ENCODE measurements at places on chromosomes 12 and 14. TPM values are rescaled to one million over a fixed set of nuclear protein-coding genes. Genes with fewer than 3 reads are reported as not detected.

PRH2 gene
- total RNA-seq = 0.88 TPM

LMNTD1 gene
- total RNA-seq = 3.0 TPM

IRAK3 gene
- 11.4 TPM for total RNA-seq

PTGER2 gene
- total RNA-seq = 2.4 TPM

SERPINA9 gene
- total RNA-seq = not detected

KERA gene
- total RNA-seq = 1.3 TPM

TMTC1 gene
- 87.6 TPM for total RNA-seq

LRCOL1 gene
- total RNA-seq = not detected

DNA sequence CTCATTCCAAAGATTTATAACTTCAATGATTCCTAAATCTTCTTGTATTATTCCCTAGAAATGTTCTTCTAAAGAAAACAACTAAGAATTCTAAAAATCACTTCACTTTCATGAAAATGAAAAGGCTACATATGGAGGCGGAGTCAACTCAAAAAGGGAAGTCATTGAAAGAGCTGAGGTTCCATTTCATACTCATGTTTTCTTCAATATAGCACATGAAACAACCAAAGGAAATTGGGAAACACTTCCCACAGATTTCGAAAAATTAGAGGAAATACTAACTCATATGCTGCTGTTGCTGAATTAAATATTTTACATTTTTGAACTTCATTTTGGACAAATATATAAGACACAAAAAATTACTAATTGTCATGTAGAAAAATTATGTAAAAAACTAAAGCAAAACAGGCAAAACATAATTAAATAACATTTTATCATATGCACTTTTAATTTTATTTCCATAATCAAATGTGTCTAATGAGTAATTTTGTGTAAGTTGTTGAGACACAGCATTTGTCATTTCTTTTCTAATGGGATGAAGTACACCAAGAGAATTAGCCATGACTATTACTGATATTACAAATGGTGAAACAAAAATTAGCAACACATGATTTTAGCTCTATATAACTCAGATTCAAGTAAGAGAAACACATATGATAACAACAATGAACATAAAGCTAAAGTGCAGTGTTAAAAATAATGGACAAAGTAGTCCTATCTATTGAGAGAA is at the start of gene CD163:
Gene CD163, minus strand, starts transcription at position 92 of the 730 bp plus-strand sequence. Its CDS starts 87 bp downstream, at position 5.
- H3K4me1 ChIP-seq = no peaks in the 10 kb centered on the region
- no peak within 1 kb of the TSS for H3K4me3 ChIP-seq
- H3K27ac ChIP-seq = no peak within 1 kb of the TSS
- H3K27me3 ChIP-seq = no peaks in the 10 kb centered on the region
- no peak for DNase-seq

DNA sequence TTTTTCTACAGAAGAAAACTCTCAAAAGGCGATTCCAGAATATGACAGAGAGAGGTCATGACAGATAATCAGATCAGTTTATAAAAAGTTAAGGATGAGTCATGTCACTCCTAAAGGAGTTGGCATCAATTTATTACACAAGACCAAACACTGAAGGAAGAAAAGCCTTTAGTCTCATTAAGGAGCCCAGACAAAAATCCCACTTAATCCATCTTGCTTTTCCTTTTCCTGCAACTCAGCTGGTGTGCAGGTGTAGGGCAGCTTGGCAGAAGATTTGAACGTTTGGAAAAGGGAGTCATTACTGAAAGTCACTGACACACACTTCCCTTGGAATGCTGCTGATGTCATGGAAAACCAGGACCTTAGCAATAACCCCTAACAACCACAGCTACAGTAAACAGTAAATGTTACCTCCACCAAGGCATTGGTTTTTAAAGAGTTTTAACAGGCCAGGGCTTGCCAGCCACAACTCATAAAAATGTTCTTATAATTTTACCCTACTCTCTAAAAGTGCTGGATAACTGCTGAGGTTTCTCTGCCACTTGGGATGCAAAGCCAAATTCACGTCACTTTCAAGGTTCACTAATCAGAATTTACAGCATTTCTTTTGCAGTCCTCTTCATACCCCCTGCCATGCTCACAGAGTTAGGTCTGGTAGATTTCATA is 320.6 kb downstream of the RAD51B start:
- DNase-seq = peak; percentile 46
- H3K27me3 ChIP-seq = no peaks in the 10 kb centered on the region
- no peak overlapping the region for H3K4me3 ChIP-seq
- H3K4me1 ChIP-seq = peaks cover 17% of the 10 kb centered on the region
- no peaks in the 10 kb centered on the region for H3K36me3 ChIP-seq

GRCh38 chr12:113082486-113083148 is 26.1 kb downstream of the DTX1 start:
- H3K36me3 ChIP-seq = peaks cover 74% of the 10 kb centered on the region
- no peak for DNase-seq
- H3K27me3 ChIP-seq = no peaks in the 10 kb centered on the region
- H3K4me1 ChIP-seq = no peaks in the 10 kb centered on the region

DNA sequence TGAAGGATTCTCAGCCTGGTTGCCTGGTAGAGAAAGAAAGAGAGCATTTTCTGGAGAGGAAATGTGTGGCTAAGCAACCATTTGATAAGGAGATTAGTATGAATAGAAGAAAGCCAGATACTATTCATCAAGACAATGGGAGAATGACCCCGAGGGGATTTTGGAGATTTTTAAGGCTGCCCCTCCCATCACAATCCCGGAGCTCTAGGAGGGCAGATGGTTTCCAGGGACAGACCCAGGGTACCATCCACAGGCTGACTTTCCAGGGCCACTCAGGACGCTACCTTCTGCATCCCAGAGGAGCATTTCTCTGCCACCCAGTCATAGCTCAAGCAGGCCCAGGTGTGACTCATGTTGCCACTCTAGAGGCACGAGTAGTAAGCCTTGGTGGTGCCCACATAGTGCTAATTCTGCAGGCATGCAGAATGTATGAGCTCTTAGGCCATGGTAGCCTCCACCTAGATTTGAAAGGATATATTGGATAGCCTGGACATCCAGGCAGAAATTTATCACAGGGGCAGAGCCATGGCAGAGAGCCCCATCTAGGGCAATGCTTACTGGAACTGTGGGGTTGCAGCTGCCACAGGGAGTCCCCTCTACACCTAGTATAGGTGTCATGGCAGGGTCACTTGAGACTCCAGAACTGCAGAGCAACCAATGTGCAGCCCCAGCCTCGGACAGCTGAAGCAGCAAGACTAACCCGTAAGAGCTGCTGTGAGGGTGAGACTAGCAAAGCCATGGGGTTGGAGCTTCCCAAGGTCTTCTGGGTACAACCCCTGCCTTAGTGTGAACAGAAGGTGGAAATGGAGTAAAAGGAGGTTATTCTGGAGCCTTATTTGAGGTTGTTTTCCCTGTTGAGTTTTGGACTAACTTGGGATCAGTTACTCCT is 366.0 kb downstream of the ZFP36L1 start:
- no peak overlapping the region for H3K4me3 ChIP-seq
- H3K4me1 ChIP-seq = no peaks in the 10 kb centered on the region

DNA sequence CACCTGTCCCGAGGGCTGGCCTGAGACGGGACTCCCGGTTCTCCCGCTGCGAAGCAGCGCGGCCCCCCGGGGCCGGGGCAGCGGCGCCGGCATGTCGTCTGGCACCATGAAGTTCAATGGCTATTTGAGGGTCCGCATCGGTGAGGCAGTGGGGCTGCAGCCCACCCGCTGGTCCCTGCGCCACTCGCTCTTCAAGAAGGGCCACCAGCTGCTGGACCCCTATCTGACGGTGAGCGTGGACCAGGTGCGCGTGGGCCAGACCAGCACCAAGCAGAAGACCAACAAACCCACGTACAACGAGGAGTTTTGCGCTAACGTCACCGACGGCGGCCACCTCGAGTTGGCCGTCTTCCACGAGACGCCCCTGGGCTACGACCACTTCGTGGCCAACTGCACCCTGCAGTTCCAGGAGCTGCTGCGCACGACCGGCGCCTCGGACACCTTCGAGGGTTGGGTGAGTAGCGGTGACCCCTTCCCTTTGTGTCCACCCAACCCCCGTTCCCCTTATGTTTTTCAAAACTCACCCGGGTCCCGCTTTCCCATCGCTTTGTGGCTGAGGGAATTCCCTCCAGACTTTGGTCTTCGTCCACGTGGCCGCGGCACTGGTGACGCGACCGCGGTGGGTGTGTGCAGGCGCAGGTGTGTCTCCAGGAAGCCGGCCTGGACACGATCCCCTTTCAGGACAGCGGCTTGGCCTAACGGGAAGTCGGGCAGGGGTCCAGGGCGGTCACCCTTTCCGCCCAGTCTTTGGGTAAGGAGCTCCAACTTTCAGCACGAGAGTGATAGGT is 826 bp downstream of the PRKCH start:
- H3K27me3 ChIP-seq = peaks cover 33% of the 10 kb centered on the region
- no peak for DNase-seq
- H3K4me1 ChIP-seq = peaks cover 21% of the 10 kb centered on the region
- H3K36me3 ChIP-seq = no peaks in the 10 kb centered on the region

DNA sequence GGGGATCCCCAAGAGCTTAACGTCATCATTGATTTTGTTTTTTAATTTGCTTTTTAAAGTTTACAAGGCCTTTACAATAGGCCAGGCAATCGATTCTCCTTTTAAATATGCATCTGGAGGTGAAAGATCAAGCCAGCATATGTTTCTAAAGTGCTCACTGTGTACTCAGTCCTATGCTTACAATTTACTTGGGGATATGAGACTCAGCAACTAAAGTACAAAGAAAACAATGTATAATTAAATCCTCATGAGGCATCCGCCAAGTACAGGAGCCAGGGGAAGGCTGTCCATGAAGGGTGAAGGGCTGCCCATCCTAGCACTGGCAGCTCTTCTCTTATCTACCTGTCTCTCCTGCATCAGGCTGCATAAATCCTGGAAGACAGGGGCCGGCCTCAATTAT is 11.8 kb downstream of the CCDC92 start:
- no peak for DNase-seq
- H3K27ac ChIP-seq = no peak overlapping the region
- no peaks in the 10 kb centered on the region for H3K27me3 ChIP-seq
- H3K4me3 ChIP-seq = no peak overlapping the region
- peaks cover 3% of the 10 kb centered on the region for H3K4me1 ChIP-seq
- peaks cover 4% of the 10 kb centered on the region for H3K36me3 ChIP-seq

DNA sequence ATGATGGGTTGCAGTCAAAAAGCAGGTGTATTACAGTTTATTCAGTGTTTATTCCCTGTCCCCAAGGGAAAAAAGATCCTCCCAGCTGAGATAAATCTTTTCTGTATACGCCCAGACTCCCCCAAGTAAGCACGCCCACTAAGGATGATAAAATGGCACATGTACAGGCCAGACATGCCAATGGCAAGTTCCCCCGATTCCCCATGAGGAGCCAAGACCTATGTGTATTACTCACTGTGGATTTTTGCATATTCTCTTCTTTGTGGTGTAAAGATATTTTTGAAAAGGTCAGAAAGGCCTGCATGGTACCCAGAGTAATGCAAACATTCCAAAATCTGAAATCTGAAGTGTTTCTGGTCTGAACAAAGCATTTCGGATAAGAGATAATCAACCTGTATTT is 22.2 kb downstream of the NR2C1 start:
- peaks cover 23% of the 10 kb centered on the region for H3K36me3 ChIP-seq
- no peak overlapping the region for H3K27ac ChIP-seq
- DNase-seq = no peak
- no peaks in the 10 kb centered on the region for H3K4me1 ChIP-seq
- H3K27me3 ChIP-seq = no peaks in the 10 kb centered on the region
- no peak overlapping the region for H3K4me3 ChIP-seq

DNA sequence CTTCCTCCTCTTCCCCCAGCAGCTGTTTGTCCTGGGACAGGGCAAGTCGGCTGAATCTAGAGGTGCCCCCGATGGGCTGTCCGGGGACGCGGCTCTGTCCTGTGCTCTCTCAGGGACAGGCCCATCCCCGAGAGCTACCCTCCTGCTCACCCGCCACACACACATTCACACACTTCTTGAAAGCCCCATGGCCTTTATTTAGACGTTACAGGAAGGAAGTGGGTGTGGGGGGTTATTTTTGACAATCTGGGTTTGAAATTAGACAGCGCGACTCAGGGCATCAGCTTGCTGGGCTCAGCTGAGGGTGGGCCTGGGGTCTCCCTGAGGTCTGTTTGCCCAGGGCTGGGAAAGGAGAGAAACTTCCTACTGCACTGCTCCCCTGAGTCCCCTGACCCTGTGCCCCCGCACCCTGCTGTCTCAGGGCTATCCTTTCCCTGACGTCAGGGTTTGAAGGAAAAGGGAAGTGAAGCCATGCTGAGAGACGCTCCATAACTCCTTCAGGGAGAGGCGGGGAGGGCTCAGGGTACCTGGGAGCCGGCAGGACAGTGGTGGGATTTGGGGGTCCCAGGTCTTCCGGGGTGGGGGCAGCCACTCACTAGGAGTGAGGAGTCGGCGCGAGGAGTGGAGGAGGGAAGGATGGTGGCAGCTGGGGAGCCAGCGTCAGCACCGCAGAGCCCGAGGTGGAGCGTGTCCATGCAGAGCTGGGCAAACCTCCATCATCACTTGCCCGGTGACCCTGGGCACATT is 8.1 kb downstream of the PTPN6 start:
- no peak overlapping the region for H3K27ac ChIP-seq
- H3K36me3 ChIP-seq = peaks cover 15% of the 10 kb centered on the region
- H3K4me3 ChIP-seq = no peak overlapping the region
- H3K27me3 ChIP-seq = no peaks in the 10 kb centered on the region

- no peaks in the 10 kb centered on the region for H3K27me3 ChIP-seq
- H3K36me3 ChIP-seq = no peaks in the 10 kb centered on the region
- DNase-seq = no peak
Measured at GRCh38 chr14:93967637-93968250, 8.6 kb downstream of the ASB2 start.

- H3K36me3 ChIP-seq = no peaks in the 10 kb centered on the region
- no peak overlapping the region for H3K4me3 ChIP-seq
- DNase-seq = no peak
Measured at GRCh38 chr12:112900298-112901145, 6.2 kb upstream of the OAS1 start.

GRCh38 chr12:15757553-15758255 is 31.5 kb downstream of the EPS8 start:
- DNase-seq = no peak
- no peaks in the 10 kb centered on the region for H3K27me3 ChIP-seq
- no peaks in the 10 kb centered on the region for H3K4me1 ChIP-seq
- no peak overlapping the region for H3K4me3 ChIP-seq
- H3K27ac ChIP-seq = no peak overlapping the region

GRCh38 chr12:107515446-107515958 is 170.1 kb upstream of the PWP1 start:
- H3K4me3 ChIP-seq = no peak overlapping the region
- no peaks in the 10 kb centered on the region for H3K36me3 ChIP-seq
- no peak for DNase-seq
- H3K27ac ChIP-seq = no peak overlapping the region
- H3K4me1 ChIP-seq = no peaks in the 10 kb centered on the region

- no peaks in the 10 kb centered on the region for H3K36me3 ChIP-seq
- H3K27me3 ChIP-seq = no peaks in the 10 kb centered on the region
- no peak for DNase-seq
- H3K4me1 ChIP-seq = no peaks in the 10 kb centered on the region
- no peak overlapping the region for H3K27ac ChIP-seq
- H3K4me3 ChIP-seq = no peak overlapping the region
Measured at GRCh38 chr12:75438059-75438754, 42.3 kb upstream of the GLIPR1 start.

GRCh38 chr12:118763234-118763633 is 218.1 kb upstream of the SRRM4 start:
- H3K27me3 ChIP-seq = no peaks in the 10 kb centered on the region
- peaks cover 13% of the 10 kb centered on the region for H3K4me1 ChIP-seq
- no peaks in the 10 kb centered on the region for H3K36me3 ChIP-seq
- H3K27ac ChIP-seq = no peak overlapping the region
- no peak for DNase-seq

- peak; percentile 53 for DNase-seq
- H3K27me3 ChIP-seq = no peaks in the 10 kb centered on the region
- peak within 1 kb of the TSS; percentile 45 for H3K27ac ChIP-seq
- H3K4me3 ChIP-seq = peak within 1 kb of the TSS; percentile 50
- H3K36me3 ChIP-seq = no peaks in the 10 kb centered on the region
Measured at GRCh38 chr14:95516554-95517181, at the start of gene SYNE3. Gene SYNE3 (minus strand): TSS chr14:95516650. CDS start chr14:95475821, 40,829 bp downstream.

GRCh38 chr12:47071241-47071852 is 8.1 kb upstream of the PCED1B start:
- no peak overlapping the region for H3K27ac ChIP-seq
- H3K36me3 ChIP-seq = no peaks in the 10 kb centered on the region
- H3K27me3 ChIP-seq = no peaks in the 10 kb centered on the region
- no peaks in the 10 kb centered on the region for H3K4me1 ChIP-seq
